Hepatocyte (in vitro differentiated cells): ENCODE measurements at places on chromosomes 3 and 15. TPM values are rescaled to one million over a fixed set of nuclear protein-coding genes. Genes with fewer than 3 reads are reported as not detected.

The CNTN6 gene
- 2.6 and 2.9 TPM in 2 replicates for polyA plus RNA-seq

DNA sequence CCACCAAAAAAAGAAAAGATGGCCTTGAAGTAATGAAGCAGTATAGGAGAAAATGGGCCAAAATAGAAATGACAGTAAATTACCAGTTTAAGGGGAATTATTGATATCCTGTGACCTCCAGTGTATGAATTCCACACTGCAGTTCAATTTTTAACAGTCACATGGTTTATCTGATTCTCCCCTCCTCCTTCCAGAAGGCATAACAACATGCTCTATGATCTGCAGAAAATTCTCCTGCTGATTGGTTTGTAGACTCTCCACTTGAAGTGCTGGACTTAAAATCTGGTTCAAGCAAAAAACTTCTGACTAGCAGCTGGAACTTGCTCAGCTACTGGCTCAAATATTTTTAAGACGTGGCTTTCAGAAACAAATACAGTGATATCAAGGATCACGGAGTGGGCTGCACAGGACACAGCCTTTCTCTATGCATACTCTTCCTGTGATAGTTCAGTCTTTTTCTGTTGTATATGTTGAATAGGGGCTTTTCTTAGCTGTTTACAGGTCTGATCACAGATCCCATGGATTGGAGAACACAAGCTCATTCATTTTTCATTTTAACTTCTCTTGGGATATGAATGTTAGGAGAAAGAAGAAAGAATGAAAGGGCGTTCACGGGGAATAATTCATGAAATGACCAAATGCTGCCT, 211.5 kb downstream of the LSAMP start:
- no peak for DNase-seq

DNA sequence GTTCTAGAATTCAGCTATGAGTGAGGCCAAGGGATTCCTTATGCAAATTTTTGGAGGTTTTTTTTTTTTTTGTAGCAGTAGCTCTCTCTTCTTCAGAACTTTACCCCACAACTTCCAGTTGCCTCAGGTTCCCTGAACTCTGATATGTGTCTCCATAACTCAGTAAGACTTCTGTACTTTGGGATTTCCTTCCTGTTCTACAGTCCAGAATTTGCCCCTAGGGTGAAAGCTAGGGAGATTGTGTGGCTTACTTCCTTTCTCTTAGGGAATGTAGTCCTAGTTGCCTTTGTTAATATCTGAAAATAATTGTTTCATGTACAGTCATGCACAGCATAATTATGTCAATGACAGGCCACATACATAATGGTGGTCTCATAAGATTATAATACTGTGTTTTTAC, 30.8 kb downstream of the LRRC28 start:
- no peak for DNase-seq

The TUSC7 gene
- 0.17 and 0.78 TPM in 2 replicates for polyA plus RNA-seq

GRCh38 chr3:7407107-7407506, 546.2 kb downstream of the GRM7 start:
- DNase-seq = no peak

DNA sequence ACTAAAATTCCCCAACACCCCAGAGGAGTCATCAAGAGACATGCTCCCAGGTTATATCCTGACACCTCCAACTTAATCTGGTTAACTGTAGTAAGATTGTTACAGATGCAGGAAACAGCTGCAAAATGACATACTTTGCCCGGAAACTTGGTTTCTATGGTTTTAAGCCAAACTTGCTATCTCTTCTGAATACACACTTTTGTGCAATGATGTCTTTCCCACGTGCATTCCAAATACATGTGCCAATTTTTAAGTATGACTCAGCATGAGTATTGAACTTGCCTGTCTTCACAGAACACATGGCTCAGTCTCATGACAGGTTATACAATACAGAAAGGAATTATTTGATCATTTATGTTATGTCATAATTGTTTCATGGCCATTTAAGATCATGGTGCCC, 207.0 kb upstream of the DCBLD2 start:
- DNase-seq = no peak

DNA sequence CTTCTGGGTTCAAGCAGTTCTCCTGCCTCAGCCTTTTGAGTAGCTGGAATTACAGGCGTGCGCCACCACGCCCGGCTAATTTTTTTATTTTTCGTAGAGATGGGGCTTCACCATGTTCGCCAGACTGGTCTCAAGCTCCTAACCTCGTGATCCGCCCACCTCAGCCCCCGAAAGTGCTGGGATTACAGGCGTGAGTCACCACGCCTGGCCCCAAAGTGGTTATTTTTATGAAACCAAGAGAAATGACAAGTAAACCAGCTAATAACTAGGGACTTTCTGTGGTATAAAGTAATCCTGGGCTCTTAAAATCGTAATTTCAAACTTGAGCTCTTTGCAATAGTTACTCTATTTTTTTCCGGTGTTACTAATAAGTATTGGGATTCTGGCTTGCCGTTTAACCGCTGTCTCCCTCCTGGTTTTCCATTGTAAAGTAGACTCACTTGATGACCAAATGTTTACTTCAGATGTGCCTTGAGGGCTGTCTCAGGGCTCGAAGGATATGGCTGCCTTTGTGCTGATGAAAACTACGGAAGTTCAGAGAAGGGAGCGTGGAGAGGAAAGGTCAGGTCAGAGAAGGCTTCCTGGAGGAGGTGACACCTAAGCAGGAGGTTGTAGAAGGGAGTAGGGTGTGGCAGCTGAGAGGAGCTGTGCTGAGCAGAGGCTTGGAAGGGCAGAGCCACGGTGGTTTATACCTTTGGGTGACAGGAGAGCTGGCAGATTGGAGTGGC, 4.2 kb downstream of the ZSCAN2 start:
- no peak for DNase-seq

DNA sequence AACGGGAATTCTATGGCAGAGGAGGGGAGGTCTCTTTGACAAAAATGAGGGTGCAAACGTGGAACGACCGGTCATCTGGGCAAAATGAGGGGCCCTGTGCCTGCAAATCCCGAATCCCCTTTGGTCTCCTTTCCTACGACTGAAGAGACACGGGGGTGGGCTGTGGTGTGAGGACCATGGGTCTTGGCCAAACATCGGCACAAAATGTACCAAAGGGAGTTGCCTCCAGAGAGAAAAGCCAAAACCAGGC, 498 bp downstream of the ZNF280D start:
- DNase-seq = no peak

- DNase-seq = no peak
These were observed 193.9 kb downstream of the ADAMTS17 start for GRCh38 chr15:100147828-100148227.

GRCh38 chr15:59165726-59166125, 40.9 kb upstream of the LDHAL6B start:
- DNase-seq = no peak

GRCh38 chr3:29926378-29926777, 645.5 kb downstream of the RBMS3 start:
- DNase-seq = no peak

The CRYBG3 gene
- polyA plus RNA-seq = 1.6 and 1.7 TPM in 2 replicates

DNA sequence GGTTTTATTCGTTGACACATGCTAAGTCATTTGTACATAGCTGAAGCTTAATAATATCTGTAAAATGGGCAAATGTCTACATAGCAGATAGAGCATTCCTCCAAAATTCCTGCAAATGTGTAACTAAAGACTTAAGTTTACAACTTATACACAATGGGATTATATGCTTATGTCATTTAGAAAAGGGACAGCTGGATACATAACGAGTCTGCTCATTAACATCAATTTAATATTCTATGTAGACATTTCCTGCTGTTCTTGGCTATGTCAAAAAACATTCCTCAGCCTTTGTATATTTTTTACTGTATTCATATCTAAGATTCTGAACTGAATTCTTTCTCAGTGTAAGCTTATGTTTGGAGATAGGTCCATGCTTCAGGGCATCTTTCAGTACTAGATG, 762.2 kb downstream of the NR2F2 start:
- no peak for DNase-seq

DNA sequence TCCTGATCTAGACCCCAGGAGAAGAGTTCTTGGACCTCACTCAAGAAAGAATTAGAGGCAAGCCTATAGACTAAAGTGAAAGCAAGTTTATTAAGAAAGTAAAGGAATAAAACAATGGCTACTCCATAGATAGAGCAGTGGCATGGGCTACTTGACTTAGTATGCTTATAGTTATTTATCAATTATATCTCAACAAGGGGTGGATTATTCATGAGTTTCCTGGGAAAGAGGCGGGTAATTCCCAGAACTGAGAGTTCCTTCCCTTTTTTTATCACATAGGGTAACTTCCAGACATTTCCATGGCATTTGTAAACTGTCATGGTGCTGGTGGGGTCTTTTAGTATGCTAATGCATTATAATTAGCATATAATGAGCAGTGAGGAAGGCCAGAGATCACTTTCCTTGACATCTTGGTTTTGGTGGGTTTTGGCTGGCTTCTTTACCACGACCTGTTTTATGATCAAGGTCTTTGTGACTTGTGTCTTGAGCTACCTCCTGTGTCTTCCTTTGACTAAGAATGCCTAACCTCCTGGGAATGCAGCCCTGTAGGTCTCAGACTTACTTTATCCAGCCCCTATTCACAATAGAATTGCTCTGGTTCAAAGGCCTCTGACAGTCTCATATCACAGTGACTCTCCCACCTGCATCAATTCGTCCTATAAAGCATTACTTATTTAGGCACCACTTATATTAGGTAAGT, 35.3 kb upstream of the PLSCR2 start:
- no peak for DNase-seq

DNA sequence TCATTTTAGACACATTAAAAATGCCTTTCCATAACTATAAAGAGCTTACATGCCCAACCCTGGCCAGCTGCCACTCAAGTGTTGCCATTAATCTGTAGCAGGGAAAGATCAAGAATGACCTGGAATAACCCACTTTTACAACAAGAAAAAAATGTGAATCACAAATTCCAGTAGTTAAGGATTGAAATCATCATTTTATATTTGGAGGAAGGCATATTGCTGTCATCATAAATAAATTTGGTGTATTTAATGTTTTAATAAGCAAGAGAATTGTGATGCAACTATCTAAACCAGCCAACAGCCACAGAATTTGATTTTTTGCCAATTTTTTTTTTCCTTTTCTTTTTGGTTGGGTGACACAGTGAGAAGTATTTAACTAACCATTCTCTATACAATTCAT, 240.0 kb upstream of the SEMA6D start:
- no peak for DNase-seq

GRCh38 chr3:140332131-140332530, 345.7 kb upstream of the TRIM42 start:
- no peak for DNase-seq

DNA sequence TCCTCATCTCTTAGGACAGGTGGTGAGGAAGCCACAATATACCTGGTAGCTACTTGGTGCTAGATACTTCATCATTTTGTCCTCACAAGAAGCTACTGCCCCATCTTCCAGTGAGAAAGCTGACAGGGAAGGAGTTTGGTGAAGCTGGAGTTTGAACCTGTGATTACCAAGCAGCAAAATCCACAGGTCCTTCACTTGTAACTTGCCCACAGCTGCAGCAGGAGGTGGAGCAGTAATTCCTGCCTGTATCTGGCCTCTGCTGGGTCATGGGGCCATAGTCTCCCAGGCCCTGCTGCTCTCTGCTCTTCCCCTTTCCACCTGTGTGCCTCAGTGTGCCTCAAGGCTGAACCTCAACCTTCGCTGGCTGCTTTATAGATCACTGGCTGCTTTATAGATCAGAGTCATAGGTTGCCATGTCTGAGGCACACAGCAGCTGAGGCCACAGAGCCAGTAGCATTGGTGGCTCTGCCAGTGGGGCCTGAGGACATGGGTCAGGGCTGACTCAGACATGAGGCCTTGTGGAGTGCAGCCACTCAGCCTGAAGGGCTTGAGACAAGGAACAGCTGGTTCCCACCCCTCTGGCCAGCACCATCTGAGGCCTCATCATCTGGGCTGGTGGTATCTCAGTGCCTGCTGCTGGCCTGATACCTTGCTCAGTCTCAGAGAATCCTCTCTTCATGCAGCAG, 11.1 kb upstream of the CHRNB4 start:
- DNase-seq = no peak

The HYAL3 gene
- 5.6 and 7.0 TPM in 2 replicates for polyA plus RNA-seq

GRCh38 chr3:85208650-85209049, 249.9 kb downstream of the CADM2 start:
- no peak for DNase-seq

- no peak for DNase-seq
These were observed 789.8 kb downstream of the TUSC7 start for GRCh38 chr3:117499189-117499870.

DNA sequence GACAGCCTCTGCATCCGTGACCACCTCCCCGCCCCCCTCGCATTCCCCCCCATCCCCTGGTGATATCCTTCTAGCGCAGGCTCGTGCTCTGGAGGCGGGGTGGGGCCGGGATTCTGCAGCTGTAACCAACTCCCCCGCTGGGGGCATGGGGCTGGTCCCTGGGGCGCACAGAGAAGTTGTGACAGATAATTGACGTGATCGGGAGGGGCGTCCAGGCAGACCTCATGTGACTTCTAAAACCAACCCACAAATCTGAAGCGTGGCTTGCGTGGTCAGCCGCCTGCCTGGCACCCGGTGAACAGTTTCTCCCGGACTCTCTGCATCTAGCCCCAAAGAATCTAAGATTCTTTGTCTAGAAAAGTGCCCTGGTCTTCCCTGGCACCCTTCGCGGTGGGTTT, 100.6 kb upstream of the IGF1R start:
- peak; percentile 15 for DNase-seq

DNA sequence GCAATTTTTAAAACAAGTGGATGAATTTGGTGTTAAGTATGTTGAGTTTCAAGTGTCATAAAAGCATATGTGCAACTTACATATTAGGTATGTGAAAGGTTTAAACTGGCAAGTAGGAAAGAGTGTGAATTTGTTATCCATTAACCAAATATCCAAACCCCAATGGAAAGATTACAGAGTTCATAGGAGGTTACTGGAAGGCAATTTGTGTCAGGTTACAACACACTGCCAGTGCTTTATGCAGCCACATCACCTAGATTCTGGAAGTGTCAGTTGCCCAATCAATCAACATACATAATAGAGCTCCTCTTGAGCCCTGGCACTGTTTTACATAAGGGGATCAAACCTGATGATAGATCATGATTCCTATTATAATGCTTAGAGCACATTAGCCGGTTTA, 261.0 kb downstream of the ROBO1 start:
- peak; percentile 23 for DNase-seq

The ACTC1 gene
- 4.7 and 5.0 TPM in 2 replicates for polyA plus RNA-seq

DNA sequence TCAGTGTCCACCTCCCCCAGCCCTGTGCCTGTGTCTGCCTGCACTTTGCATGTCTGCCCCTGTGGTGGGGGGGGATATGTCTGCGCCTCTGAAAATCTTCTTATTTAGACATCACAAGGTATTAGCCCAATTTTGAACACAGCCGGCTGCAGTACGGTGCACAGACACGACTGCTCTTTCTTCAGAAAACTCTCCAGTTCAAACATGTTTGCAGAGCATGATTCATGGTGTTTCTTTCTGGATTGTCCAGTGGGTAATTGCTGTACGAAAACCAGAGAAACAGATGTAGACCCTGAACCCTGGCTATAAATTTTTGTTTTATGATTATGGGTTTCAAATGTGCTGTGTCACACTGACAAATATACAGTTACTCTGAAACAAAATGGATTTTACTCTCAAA, 3.4 kb upstream of the RARB start:
- DNase-seq = peak; percentile 58

The CLDN11 gene
- 6.1 and 7.7 TPM in 2 replicates for polyA plus RNA-seq

The RETNLB gene
- polyA plus RNA-seq = not detected in 2 replicates
